ENCODE measurements at places on chromosomes 7 and 10. TPM values are rescaled to one million over a fixed set of nuclear protein-coding genes. Genes with fewer than 3 reads are reported as not detected.

The EVX1 gene
- 0.10 TPM for total RNA-seq

The PHYHIPL gene
- 0.39 TPM for total RNA-seq

The CHAT gene
- total RNA-seq, result not detected

The PRPS1L1 gene
- total RNA-seq, result not detected

The MOGAT3 gene
- not detected for total RNA-seq

The CCDC172 gene
- total RNA-seq, result not detected

The MYO1G gene
- total RNA-seq, result 0.26 TPM

The NUP205 gene
- 50.6 TPM for total RNA-seq

The KCNMA1 gene
- total RNA-seq, result 69.4 TPM

The ITGB8 gene
- total RNA-seq, result 1.3 TPM

The PRKG1 gene
- not detected for total RNA-seq

The TMEM140 gene
- 1.1 TPM for total RNA-seq

The RHOBTB1 gene
- total RNA-seq, result 11.0 TPM

The ATP5MK gene
- total RNA-seq, result 505 TPM

The GJD4 gene
- total RNA-seq, result not detected

The TSPAN33 gene
- total RNA-seq, result 6.5 TPM

The GNAI1 gene
- 34.6 TPM for total RNA-seq

The GLI3 gene
- total RNA-seq, result 0.08 TPM

The SMKR1 gene
- total RNA-seq, result 10.1 TPM
